Activated CD4-positive, alpha-beta memory T cell treated with anti-CD3 and anti-CD28 coated beads for 36 hours (primary cell): ENCODE measurements at places on chromosomes 4 and X. TPM values are rescaled to one million over a fixed set of nuclear protein-coding genes. Genes with fewer than 3 reads are reported as not detected.

Gene FGF5
- not detected for total RNA-seq

Gene EGF
- not detected for total RNA-seq

Gene SSX3
- not detected for total RNA-seq

Gene NPY2R
- not detected for total RNA-seq

Gene CLGN
- 0.10 TPM for total RNA-seq

Gene SUPT20HL2
- total RNA-seq = not detected

Gene FGD1
- 0.26 TPM for total RNA-seq

Gene PCDH10
- total RNA-seq = not detected

Gene TREX2
- total RNA-seq = 0.74 TPM

Gene DUSP21
- not detected for total RNA-seq

Gene ADH1A
- not detected for total RNA-seq

GRCh38 chr4:177574446-177574845 is 132.2 kb upstream of the AGA start:
- no peak overlapping the region for H3K4me3 ChIP-seq
- no peaks in the 10 kb centered on the region for H3K27me3 ChIP-seq
- H3K27ac ChIP-seq = no peak overlapping the region
- no peak for DNase-seq
- no peaks in the 10 kb centered on the region for H3K4me1 ChIP-seq

DNA sequence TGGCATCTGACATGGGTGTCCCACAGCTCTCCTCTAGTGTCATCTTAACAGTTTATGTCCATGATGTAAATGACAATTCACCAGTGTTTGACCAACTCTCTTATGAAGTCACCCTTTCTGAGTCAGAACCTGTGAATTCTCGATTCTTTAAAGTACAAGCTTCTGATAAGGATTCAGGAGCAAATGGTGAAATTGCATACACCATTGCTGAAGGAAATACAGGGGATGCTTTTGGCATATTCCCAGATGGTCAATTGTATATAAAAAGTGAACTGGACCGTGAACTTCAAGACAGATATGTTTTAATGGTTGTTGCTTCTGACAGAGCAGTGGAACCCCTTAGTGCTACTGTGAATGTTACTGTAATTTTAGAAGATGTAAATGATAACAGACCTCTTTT is 4.6 kb downstream of the FAT4 start:
- no peak overlapping the region for H3K4me3 ChIP-seq
- H3K27ac ChIP-seq = no peak overlapping the region
- peaks cover 21% of the 10 kb centered on the region for H3K4me1 ChIP-seq
- H3K27me3 ChIP-seq = peaks cover 48% of the 10 kb centered on the region

GRCh38 chrX:70262952-70263567 is 3.1 kb upstream of the P2RY4 start:
- H3K4me3 ChIP-seq = no peak overlapping the region
- DNase-seq = peak; percentile 50

GRCh38 chrX:155169881-155170280 is 46.4 kb upstream of the VBP1 start:
- no peaks in the 10 kb centered on the region for H3K27me3 ChIP-seq
- no peak overlapping the region for H3K27ac ChIP-seq
- no peak for DNase-seq
- H3K4me1 ChIP-seq = no peaks in the 10 kb centered on the region
- no peak overlapping the region for H3K4me3 ChIP-seq
- no peaks in the 10 kb centered on the region for H3K36me3 ChIP-seq

GRCh38 chr4:182861346-182861745 is 55.8 kb downstream of the DCTD start:
- H3K4me1 ChIP-seq = no peaks in the 10 kb centered on the region
- no peak for DNase-seq
- peaks cover 4% of the 10 kb centered on the region for H3K36me3 ChIP-seq
- H3K27me3 ChIP-seq = no peaks in the 10 kb centered on the region
- no peak overlapping the region for H3K4me3 ChIP-seq
- no peak overlapping the region for H3K27ac ChIP-seq

GRCh38 chrX:137651647-137652046 is 85.7 kb downstream of the ZIC3 start:
- H3K4me1 ChIP-seq = no peaks in the 10 kb centered on the region
- no peaks in the 10 kb centered on the region for H3K27me3 ChIP-seq
- no peak overlapping the region for H3K27ac ChIP-seq
- H3K4me3 ChIP-seq = no peak overlapping the region
- no peaks in the 10 kb centered on the region for H3K36me3 ChIP-seq

- H3K27me3 ChIP-seq = no peaks in the 10 kb centered on the region
- H3K36me3 ChIP-seq = peaks cover 9% of the 10 kb centered on the region
- peak overlapping the region; percentile 72 for H3K27ac ChIP-seq
- H3K4me3 ChIP-seq = no peak overlapping the region
- peaks cover 64% of the 10 kb centered on the region for H3K4me1 ChIP-seq
- DNase-seq = peak; percentile 60
These were observed 7.7 kb downstream of the GAK start for GRCh38 chr4:924107-925096.

GRCh38 chr4:95255396-95256107 is 293.2 kb downstream of the UNC5C start:
- no peak overlapping the region for H3K27ac ChIP-seq
- no peak for DNase-seq
- H3K36me3 ChIP-seq = no peaks in the 10 kb centered on the region
- H3K4me3 ChIP-seq = no peak overlapping the region
- H3K4me1 ChIP-seq = peaks cover 2% of the 10 kb centered on the region
- no peaks in the 10 kb centered on the region for H3K27me3 ChIP-seq

GRCh38 chr4:26858947-26859401 is 1.7 kb upstream of the STIM2 start:
- DNase-seq = no peak
- H3K27me3 ChIP-seq = no peaks in the 10 kb centered on the region
- peak overlapping the region; percentile 84 for H3K4me3 ChIP-seq
- H3K27ac ChIP-seq = peak overlapping the region; percentile 76

- no peaks in the 10 kb centered on the region for H3K4me1 ChIP-seq
- no peaks in the 10 kb centered on the region for H3K36me3 ChIP-seq
- no peak overlapping the region for H3K27ac ChIP-seq
These were observed 198.9 kb upstream of the LDB2 start for GRCh38 chr4:17097362-17097761.

DNA sequence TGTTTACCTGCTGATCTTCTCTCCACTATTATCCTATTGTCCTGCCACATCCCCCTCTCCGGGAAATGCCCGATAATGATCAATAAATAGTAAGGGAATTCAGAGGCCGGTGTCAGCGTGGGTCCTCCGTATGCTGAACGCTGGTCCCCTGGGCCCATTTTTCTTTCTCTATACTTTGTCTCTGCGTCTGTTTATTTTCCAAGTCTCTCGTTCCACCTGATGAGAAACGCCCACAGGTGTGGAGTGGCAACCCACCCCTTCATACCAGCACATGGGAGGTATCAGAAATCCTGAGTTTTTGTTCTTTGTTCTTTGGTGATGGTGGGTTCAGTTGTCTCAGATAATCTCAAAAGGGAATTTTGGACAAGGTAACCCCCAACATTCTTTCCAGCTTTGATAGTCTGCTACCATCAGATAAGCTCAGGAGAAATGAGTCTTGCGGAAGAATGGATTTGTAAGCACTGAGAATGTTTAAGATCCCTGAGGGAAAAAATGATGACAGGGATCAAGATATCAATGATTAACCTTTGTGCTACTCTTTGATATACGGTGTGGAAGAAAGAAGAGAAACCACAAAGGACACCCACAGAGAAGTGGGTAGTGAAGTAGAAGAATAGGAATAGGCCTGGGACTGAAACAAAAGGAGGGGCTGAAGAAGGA is 117.9 kb downstream of the CEP44 start:
- H3K4me3 ChIP-seq = no peak overlapping the region
- peaks cover 1% of the 10 kb centered on the region for H3K27me3 ChIP-seq
- H3K36me3 ChIP-seq = no peaks in the 10 kb centered on the region
- no peaks in the 10 kb centered on the region for H3K4me1 ChIP-seq

- no peak overlapping the region for H3K27ac ChIP-seq
- H3K4me3 ChIP-seq = no peak overlapping the region
- no peaks in the 10 kb centered on the region for H3K4me1 ChIP-seq
- DNase-seq = no peak
- no peaks in the 10 kb centered on the region for H3K36me3 ChIP-seq
These were observed 562.8 kb upstream of the AADAT start for GRCh38 chr4:170652571-170652970.

DNA sequence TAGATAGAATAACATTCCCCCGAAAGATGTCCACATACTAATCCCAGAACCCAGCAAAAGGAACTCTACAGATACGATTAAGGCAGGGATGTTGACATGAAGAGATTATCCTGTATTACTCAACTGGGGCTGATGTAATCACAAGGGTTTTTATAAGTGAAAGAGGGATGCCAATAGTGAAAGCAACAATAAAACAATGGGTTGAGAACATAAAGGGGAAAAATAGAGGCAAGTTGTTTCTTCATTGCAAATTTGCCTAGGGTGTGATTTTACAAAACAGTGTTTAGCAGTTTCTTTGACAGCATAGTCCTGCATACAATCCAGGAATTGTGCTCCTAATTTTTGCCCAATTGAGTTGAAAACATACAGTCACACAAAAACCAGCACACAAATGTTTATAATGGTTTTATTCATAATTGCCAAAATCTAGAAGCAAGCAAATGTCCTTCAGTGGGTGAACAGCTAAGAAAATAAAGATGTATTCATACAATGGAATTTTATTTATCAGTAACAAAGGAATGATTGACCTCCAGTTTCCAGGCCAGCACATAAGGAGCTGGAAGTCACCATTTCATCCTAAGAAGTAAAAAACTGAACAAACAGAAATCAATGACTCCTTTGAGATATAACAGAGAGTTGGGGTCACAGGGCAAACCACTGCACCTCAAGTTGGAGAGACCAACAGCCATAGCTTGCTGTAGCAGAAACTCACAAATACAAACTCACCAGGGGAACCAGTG is 107.2 kb downstream of the CENPC start:
- no peak overlapping the region for H3K4me3 ChIP-seq
- H3K4me1 ChIP-seq = no peaks in the 10 kb centered on the region
- peaks cover 51% of the 10 kb centered on the region for H3K36me3 ChIP-seq
- H3K27ac ChIP-seq = no peak overlapping the region
- H3K27me3 ChIP-seq = no peaks in the 10 kb centered on the region

- no peak overlapping the region for H3K4me3 ChIP-seq
- DNase-seq = peak; percentile 77
- H3K27ac ChIP-seq = peak overlapping the region; percentile 13
- peaks cover 12% of the 10 kb centered on the region for H3K4me1 ChIP-seq
These were observed 60.1 kb downstream of the SH2D1A start for GRCh38 chrX:124406294-124407014.

DNA sequence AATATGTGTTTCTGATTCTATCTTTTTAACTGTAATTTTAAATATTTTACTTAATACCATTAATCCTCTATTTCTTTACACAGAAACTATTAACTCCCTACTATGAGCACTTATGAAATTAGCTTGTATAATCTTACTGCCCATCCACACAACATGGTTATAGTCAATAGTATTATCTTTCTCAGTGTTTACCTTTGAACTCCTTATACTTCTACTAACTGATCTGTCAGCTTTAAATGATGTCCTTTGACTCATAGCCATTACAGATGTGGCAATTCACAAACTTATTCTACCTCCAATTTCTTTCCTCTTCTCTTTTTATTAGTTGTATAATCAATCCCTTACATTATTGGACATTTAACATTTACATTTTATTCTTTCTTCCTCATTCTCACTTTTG is 5.5 kb downstream of the SEC31A start:
- no peak for DNase-seq
- H3K27me3 ChIP-seq = no peaks in the 10 kb centered on the region
- H3K4me1 ChIP-seq = peaks cover 39% of the 10 kb centered on the region
- no peak overlapping the region for H3K4me3 ChIP-seq

DNA sequence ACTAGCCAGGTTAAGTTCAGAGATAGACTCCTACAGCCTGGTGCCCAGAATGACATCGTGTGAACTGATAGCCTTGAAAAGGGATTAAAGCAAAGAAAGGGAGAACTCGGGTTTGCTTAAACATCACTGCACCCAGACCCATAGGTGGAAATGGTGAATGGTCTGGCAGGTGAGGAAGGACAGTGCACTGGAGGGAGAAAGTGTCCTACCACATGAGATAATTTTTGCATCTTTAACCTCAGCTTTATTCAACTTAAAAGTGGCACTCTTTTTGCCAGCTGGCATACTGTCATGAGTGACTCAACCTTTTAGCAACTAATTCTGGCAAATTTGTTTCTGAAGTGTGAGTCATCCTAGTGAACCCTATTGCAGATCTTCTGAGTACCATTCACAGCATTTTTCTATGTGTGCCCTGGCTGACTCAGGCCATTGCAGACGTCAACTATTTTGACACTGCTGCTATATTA is 53.0 kb upstream of the DAPP1 start:
- H3K27ac ChIP-seq = no peak overlapping the region
- H3K4me3 ChIP-seq = no peak overlapping the region
- H3K4me1 ChIP-seq = peaks cover 24% of the 10 kb centered on the region
- peaks cover 12% of the 10 kb centered on the region for H3K27me3 ChIP-seq
- H3K36me3 ChIP-seq = no peaks in the 10 kb centered on the region

DNA sequence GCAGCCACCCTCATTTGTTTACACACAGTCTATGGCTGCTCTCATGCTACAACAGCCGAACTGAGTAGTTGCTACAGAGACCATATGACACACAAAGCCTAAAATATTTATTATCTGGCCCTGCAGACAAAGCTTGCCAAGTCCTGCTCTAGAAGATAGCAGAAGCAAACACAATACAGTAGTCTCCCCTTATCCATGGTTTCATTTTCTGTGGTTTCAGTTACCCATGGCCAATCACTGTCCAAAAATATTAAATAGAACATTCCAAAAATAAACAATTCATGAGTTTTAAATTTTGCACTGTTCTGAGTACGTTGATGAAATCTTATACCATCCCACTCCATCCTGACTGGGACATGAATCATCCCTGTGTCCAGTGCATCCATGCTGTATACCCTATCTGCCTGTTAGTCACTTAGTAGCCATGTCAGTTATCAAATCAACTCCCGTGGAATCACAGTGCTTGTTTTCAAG is 40.2 kb upstream of the ZNF81 start:
- DNase-seq = no peak
- no peak overlapping the region for H3K27ac ChIP-seq
- no peaks in the 10 kb centered on the region for H3K27me3 ChIP-seq

- no peaks in the 10 kb centered on the region for H3K4me1 ChIP-seq
- H3K27me3 ChIP-seq = peaks cover 1% of the 10 kb centered on the region
- no peak overlapping the region for H3K27ac ChIP-seq
- H3K4me3 ChIP-seq = no peak overlapping the region
These were observed 4.5 kb downstream of the GJB1 start for GRCh38 chrX:71227370-71228062.

DNA sequence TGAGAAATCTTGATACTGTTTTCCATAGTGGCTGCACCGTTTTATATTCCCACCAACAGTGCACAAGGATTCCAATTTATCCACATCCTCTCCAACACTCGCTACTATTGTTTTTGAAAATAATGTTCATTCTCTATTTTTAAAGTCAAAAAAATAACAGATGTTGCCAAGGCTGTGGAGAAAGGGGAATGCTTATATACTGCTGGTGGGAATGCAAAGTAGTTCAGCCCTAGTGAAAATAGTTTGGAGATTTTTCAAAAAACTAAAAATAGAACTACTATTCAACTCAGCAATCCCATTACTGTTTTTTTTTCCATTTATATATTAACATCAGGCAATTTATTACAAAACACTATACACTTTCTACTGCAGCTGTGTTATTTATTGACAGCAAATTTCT is 208.7 kb downstream of the CBLL2 start:
- no peaks in the 10 kb centered on the region for H3K27me3 ChIP-seq
- no peak overlapping the region for H3K4me3 ChIP-seq
- DNase-seq = no peak
- no peaks in the 10 kb centered on the region for H3K4me1 ChIP-seq
- no peaks in the 10 kb centered on the region for H3K36me3 ChIP-seq
- H3K27ac ChIP-seq = no peak overlapping the region

- H3K4me1 ChIP-seq = no peaks in the 10 kb centered on the region
- DNase-seq = no peak
These were observed 44.9 kb upstream of the DDX3X start for GRCh38 chrX:41289095-41289494.
